ENCODE measurements at places on chromosomes 6 and 20.

- DNase-seq = no peak
Measured at GRCh38 chr6:55499591-55499990, 79.4 kb downstream of the HMGCLL1 start.

GRCh38 chr20:3777716-3778629 lies 3.3 kb downstream of the SPEF1 start:
- peak; percentile 79 for DNase-seq

- no peak for DNase-seq
Measured at GRCh38 chr20:7627734-7628663, 312.3 kb downstream of the HAO1 start.

DNA sequence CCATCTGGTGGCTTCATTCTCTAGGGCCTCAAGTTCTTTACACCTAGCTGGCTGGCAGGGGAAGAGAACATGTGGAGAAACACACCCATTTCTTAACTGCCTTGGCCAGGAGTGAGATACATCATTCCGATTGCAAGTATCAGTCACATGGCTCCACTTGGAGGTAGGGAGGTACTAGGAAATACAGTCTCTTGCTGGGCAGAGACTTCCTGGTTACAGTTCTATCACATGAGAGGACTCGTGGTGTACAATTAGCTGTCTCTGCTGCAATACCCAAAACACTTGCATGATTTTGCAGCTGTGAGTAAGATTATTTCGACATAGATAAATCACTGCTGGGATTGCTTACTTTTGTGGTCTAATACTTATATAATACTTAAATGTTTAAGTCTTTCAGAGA lies 51.1 kb downstream of the GTF2H5 start:
- peak; percentile 10 for DNase-seq

- DNase-seq = no peak
Measured at GRCh38 chr6:12968839-12969558, 252.4 kb downstream of the PHACTR1 start.

DNA sequence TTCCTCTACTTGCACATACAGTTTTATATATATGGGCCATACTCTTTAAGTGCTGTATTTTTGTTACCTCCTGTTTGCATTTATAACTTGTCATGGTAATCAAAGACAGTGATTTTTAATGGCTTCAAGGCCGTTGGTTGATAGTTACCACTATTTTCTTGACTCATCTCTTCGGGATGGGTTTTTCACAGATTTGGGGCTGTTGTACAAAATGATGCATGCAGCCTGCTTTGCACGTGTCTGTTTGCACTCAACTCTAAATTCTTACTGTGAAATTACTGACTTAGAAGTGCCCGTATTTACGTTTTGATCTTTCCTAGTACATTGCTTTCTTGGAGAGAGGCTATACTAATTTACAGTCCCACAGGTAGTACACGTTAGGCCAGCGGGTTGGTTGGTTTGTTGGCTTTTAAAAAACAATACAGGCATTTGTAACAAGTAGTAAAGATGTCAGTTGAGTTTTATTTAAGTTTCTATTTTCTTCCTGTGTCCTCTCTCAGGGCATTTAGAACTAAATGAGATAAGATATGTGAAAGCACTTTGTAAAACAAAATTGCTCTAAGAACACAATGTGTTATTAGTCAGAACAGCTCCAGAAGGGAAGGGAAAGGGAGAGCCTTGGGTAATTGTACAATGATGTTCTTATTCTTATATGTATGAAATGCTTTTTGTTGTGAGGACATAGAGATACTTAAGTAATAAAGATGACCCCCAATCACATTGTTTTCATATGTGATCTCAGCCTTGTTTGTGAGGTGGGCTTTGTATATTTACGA lies 11.7 kb downstream of the JARID2 start:
- no peak for DNase-seq

DNA sequence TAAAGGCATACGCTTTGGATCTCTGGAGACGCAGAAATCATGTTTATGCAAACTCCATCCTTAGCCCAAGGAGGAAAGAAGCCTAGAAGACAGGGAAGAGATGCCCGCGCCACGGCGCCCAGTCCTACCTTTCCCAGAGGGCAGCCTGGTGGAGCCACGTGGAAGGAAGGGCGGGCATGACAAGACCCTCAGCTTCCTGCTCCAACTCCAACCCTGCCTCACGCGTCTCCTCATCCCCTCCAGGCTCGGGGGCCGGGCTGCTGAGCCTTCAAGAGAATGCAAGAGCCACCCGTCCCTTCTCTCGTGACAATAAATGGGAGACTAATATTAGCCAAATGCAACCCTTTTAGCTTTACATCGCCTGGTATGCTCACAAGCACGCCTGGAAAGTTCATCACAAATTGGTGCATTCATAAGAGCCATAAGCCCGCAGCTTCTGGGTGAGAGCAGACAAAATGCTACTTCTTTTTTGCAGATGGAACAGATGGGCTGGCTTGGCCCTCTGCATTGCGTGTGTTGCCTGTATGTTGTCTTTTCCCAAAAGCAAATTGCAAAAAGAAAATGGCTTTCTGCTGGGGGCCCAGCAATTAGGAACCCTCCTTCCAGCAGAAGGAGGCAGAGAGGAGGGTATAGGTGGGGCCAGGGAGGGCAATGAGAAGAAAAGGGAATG lies 8.2 kb upstream of the NTSR1 start:
- DNase-seq = no peak

DNA sequence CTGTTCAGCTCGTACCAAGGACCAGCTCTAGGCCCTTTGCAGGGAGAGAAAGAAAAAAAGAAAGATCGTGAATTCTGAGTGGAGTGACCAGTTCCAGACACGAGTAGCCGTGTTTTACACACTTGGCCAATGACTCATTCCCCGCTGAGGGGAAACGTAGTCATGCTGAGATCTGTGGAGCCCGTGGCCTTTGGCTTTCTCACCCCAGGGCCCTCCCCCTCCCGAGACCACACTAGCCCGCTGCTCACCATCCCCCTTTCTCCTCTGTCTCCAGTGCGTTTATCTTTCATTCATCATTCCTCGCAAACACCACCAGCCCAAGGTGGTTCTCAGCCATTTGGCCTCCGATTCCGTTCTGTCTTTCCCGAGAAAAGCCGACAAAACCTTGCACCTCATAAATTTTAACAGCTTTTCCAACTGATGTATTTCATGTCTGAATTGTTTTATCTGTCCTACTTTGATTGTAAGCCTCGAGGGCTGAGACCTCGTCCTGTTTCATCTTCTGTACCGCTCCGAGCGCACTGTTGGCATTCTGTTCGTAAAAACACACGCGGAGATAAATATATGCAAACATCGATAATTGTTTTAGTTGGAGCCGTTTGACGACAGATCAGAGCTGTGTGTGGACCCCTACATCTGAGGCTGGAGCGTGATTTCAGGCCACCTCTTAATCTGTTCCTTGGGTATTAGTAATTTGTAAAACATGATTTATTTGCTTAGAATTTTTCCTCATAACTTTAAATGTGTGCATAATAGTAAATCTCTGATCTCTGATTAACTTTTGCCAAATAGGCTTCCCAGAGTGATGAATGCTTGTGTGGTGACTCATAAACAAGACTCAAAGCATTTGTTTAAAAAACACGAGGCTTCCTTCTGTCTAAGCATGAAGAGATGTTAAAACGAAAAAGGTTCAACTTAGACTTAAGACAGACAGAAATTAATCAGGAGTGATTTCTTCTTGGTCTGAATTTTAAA lies 336.6 kb downstream of the CDH4 start:
- DNase-seq = no peak
